ENCODE measurements at places on chromosomes 5 and 9. TPM values are rescaled to one million over a fixed set of nuclear protein-coding genes. Genes with fewer than 3 reads are reported as not detected.
A peak's percentile ranks its signal among the peaks of the same experiment; 100 is the strongest.

The RASGRF2 gene
- 3.0 TPM for polyA plus RNA-seq

The NTNG2 gene
- 0.84 TPM for polyA plus RNA-seq

The SOX30 gene
- polyA plus RNA-seq, result not detected

The NUDCD2 gene
- 3.5 TPM for polyA plus RNA-seq

The SGCD gene
- polyA plus RNA-seq, result 5.8 TPM

The DDX4 gene
- polyA plus RNA-seq, result not detected

The TPRN gene
- polyA plus RNA-seq, result 5.3 TPM

The CHSY3 gene
- 0.46 TPM for polyA plus RNA-seq

The GCNT4 gene
- polyA plus RNA-seq, result 0.46 TPM

DNA sequence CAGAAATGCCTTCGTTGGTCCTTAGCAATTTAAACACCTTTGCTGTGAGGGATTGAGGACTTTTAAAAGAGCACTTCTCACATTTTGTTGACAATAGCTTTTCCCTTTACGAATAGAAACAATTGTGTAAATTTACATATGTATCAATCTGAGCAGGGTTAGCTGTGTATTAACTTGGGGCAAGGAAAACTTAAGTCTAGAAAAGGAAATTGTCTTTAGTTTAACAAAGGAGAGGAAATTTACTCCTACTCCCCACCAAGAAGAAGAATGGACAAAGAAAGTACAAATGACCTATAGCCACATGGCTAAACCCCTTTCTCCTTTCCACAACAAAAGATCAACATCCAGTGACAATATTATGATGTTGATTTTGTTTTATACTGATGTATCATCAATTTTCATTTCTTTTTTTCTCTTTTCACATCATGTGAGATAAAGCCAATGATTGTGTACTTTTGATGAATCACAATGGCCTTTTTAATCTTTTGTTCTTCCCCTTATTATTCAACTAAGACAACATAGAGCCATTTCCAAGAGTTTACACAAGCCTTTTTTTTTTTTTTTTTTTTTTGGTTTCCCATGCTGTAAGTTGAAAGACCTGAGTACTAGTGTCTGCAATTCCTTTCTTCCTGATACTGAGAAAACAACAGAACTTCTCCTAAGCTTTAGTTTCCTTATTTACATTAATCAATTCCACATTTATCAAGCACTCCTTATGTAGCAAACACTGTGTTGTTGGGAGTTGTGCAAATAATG, 19.0 kb downstream of the FOXB2 start:
- no peak for DNase-seq
- H3K36me3 ChIP-seq, result no peaks in the 10 kb centered on the region
- H3K27me3 ChIP-seq, result no peaks in the 10 kb centered on the region
- H3K27ac ChIP-seq, result no peak overlapping the region
- no peak overlapping the region for H3K4me3 ChIP-seq

DNA sequence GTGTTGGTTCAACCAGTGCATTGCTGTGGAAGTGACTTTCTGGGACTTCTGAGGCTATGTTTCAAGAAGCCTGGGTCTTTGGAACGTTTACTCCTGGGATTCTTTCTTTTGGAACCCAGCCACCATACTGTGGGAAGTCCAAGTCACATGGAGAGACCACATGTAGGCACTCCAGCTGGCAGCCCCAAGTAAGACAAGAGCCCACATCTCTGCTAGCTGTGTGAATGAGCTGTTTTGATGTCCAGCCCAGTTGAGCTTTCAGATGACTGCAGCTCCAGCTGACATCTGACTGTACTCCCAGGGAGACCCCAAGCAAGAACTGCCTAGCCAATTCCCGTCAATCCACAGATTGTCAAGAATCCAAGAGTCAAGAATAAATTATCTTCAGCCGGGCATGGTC, 60.1 kb upstream of the SPATA31D4 start:
- H3K27ac ChIP-seq, result no peak overlapping the region
- H3K4me3 ChIP-seq, result no peak overlapping the region
- no peaks in the 10 kb centered on the region for H3K4me1 ChIP-seq
- no peak for DNase-seq
- H3K36me3 ChIP-seq, result no peaks in the 10 kb centered on the region

GRCh38 chr9:135962696-135963307, 1.6 kb upstream of the UBAC1 start:
- no peak for DNase-seq
- H3K27ac ChIP-seq, result no peak overlapping the region
- H3K4me3 ChIP-seq, result no peak overlapping the region

GRCh38 chr5:42267091-42267490, 156.1 kb upstream of the GHR start:
- no peak for DNase-seq
- no peaks in the 10 kb centered on the region for H3K4me1 ChIP-seq
- H3K27ac ChIP-seq, result no peak overlapping the region
- no peaks in the 10 kb centered on the region for H3K27me3 ChIP-seq

DNA sequence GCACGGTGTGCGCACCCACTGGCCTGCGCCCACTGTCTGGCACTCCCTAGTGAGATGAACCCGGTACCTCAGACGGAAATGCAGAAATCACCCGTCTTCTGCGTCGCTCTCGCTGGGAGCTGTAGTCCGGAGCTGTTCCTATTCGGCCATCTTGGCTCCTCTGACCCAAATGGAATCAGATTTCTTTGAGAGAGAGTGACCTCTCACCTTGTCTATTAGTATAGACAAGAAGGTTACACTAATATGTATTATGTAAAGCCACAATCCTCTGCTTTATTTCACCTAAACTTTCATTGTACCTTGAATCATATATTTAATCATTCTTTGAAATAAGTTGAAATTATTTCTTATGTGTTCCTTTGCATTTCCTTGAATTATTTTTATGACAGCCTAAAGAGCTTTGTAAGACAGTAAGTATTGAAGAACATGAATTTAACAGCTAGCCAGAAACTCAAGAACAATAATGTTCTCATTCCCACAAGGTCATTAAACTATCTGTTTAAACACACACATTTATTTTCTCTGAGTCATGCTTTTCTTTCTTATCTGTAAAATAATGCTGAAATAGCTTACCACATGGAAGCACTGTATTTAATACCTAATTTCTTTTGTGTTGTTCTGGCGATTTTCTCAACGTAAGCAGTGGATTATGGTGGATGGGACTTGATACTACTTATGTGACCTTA, 91.8 kb upstream of the DMRTA1 start:
- H3K27ac ChIP-seq, result no peak overlapping the region
- H3K4me1 ChIP-seq, result no peaks in the 10 kb centered on the region
- H3K36me3 ChIP-seq, result no peaks in the 10 kb centered on the region

GRCh38 chr9:4124266-4124665, 175.6 kb downstream of the GLIS3 start:
- H3K36me3 ChIP-seq, result no peaks in the 10 kb centered on the region
- no peak overlapping the region for H3K4me3 ChIP-seq
- no peaks in the 10 kb centered on the region for H3K27me3 ChIP-seq
- H3K4me1 ChIP-seq, result peaks cover 6% of the 10 kb centered on the region
- DNase-seq, result no peak
- H3K27ac ChIP-seq, result no peak overlapping the region

GRCh38 chr5:44002381-44002901, 386.8 kb downstream of the FGF10 start:
- peak; percentile 37 for DNase-seq
- no peak overlapping the region for H3K4me3 ChIP-seq
- H3K36me3 ChIP-seq, result no peaks in the 10 kb centered on the region
- H3K27ac ChIP-seq, result peak overlapping the region; percentile 87
- peaks cover 10% of the 10 kb centered on the region for H3K4me1 ChIP-seq

- H3K27ac ChIP-seq, result no peak overlapping the region
- peak; percentile 85 for DNase-seq
- no peaks in the 10 kb centered on the region for H3K36me3 ChIP-seq
- no peak overlapping the region for H3K4me3 ChIP-seq
- no peaks in the 10 kb centered on the region for H3K4me1 ChIP-seq
Measured at GRCh38 chr9:72022841-72023240, 37.6 kb downstream of the C9orf57 start.

- DNase-seq, result no peak
- H3K36me3 ChIP-seq, result no peaks in the 10 kb centered on the region
- H3K4me3 ChIP-seq, result no peak overlapping the region
- no peak overlapping the region for H3K27ac ChIP-seq
- peaks cover 3% of the 10 kb centered on the region for H3K4me1 ChIP-seq
Measured at GRCh38 chr9:107653263-107653821, 163.8 kb upstream of the KLF4 start.

GRCh38 chr9:112249277-112249676, 74.2 kb upstream of the SUSD1 start:
- peaks cover under 1% of the 10 kb centered on the region for H3K36me3 ChIP-seq
- DNase-seq, result peak; percentile 39
- H3K4me1 ChIP-seq, result peaks cover 3% of the 10 kb centered on the region
- H3K27me3 ChIP-seq, result no peaks in the 10 kb centered on the region

DNA sequence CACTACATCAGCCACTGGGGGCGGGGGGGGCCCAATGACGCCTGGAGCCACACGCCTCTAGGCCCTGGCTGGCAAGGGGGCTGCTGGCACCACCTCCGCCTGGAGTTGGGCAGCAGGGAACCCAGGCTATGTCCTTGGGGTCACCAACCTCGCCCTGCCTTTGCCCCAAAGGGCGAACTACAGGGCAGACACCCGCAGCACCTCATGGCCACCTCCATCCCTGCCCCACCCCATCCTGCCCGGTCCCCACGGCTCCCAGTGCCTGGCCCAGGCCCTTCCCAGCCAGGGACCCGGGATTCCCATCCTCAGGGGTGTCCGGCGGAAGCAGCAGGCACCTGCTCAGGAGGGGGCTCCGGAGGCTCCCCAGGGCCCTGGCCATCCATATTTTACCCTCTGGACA, 37.0 kb downstream of the NACC2 start:
- DNase-seq, result no peak
- H3K27me3 ChIP-seq, result no peaks in the 10 kb centered on the region
- peaks cover 26% of the 10 kb centered on the region for H3K4me1 ChIP-seq
- H3K36me3 ChIP-seq, result no peaks in the 10 kb centered on the region
- no peak overlapping the region for H3K4me3 ChIP-seq

DNA sequence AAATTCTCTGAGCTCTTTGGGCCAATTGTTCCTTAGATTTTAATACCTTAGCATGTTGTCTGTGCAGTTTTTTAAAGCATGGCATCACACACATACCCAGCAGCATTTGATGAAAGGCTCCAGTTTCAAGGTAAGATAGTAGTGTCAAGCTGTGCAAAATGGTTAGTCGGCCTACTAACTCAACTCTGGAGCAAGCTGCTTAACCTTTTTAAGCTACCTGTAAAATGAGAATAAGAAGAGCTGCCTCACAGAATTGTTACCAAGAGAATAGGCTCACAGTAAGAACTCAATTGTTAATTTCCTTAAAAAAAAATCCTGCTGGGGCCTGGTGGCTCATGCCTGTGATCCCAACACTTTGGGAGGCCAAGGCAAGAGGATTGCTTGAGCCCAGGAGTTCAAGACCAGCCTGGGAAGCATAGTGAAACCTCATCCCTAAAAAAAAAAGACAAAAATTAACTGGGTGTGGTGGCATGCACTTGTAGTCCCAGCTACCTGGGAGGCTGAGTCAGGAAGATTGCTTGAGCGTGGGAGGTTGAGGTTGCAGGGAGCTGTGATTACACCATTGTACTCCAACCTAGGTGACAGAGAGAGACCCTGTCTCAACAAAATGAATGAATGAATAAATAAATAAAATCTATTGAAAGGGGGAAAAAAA, 96.5 kb downstream of the IQGAP2 start:
- H3K36me3 ChIP-seq, result no peaks in the 10 kb centered on the region
- no peaks in the 10 kb centered on the region for H3K4me1 ChIP-seq
- peaks cover 2% of the 10 kb centered on the region for H3K27me3 ChIP-seq
- no peak overlapping the region for H3K4me3 ChIP-seq

- no peaks in the 10 kb centered on the region for H3K27me3 ChIP-seq
- H3K27ac ChIP-seq, result no peak overlapping the region
- H3K4me1 ChIP-seq, result no peaks in the 10 kb centered on the region
- no peak for DNase-seq
- no peaks in the 10 kb centered on the region for H3K36me3 ChIP-seq
Measured at GRCh38 chr9:18009902-18010301, 431.0 kb downstream of the SH3GL2 start.

GRCh38 chr9:117224695-117225094, 190.2 kb downstream of the ASTN2 start:
- DNase-seq, result no peak

- H3K4me1 ChIP-seq, result peaks cover 3% of the 10 kb centered on the region
- H3K36me3 ChIP-seq, result no peaks in the 10 kb centered on the region
- no peak within 1 kb of the TSS for H3K4me3 ChIP-seq
- peaks cover 96% of the 10 kb centered on the region for H3K27me3 ChIP-seq
- no peak for DNase-seq
- H3K27ac ChIP-seq, result no peak within 1 kb of the TSS
Measured at GRCh38 chr9:93955111-93955980, at the start of gene BARX1. Gene BARX1 (minus strand): TSS chr9:93955355. CDS start chr9:93955146, 209 bp downstream.

- H3K4me1 ChIP-seq, result peaks cover 6% of the 10 kb centered on the region
- no peak for DNase-seq
- H3K4me3 ChIP-seq, result no peak overlapping the region
- no peak overlapping the region for H3K27ac ChIP-seq
- peaks cover 1% of the 10 kb centered on the region for H3K27me3 ChIP-seq
Measured at GRCh38 chr9:34382879-34383278, 6.2 kb upstream of the MYORG start.

- no peak for DNase-seq
- H3K27ac ChIP-seq, result no peak overlapping the region
- no peaks in the 10 kb centered on the region for H3K4me1 ChIP-seq
- no peak overlapping the region for H3K4me3 ChIP-seq
- no peaks in the 10 kb centered on the region for H3K36me3 ChIP-seq
Measured at GRCh38 chr5:122507581-122507980, 195.5 kb downstream of the SNCAIP start.

- no peak overlapping the region for H3K27ac ChIP-seq
- no peak overlapping the region for H3K4me3 ChIP-seq
- no peaks in the 10 kb centered on the region for H3K27me3 ChIP-seq
Measured at GRCh38 chr9:37197158-37198038, 77.0 kb downstream of the ZCCHC7 start.

- H3K4me1 ChIP-seq, result no peaks in the 10 kb centered on the region
- H3K27me3 ChIP-seq, result no peaks in the 10 kb centered on the region
- no peak overlapping the region for H3K27ac ChIP-seq
- DNase-seq, result peak; percentile 53
- no peak overlapping the region for H3K4me3 ChIP-seq
- H3K36me3 ChIP-seq, result no peaks in the 10 kb centered on the region
Measured at GRCh38 chr9:86573886-86574285, 219.7 kb upstream of the TUT7 start.

GRCh38 chr5:175824676-175825075, 46.7 kb upstream of the CPLX2 start:
- H3K36me3 ChIP-seq, result no peaks in the 10 kb centered on the region
- no peak overlapping the region for H3K4me3 ChIP-seq
- H3K27me3 ChIP-seq, result no peaks in the 10 kb centered on the region
- no peak for DNase-seq

- H3K4me1 ChIP-seq, result peaks cover 8% of the 10 kb centered on the region
- peak overlapping the region; percentile 32 for H3K4me3 ChIP-seq
- peak; percentile 45 for DNase-seq
Measured at GRCh38 chr5:43033841-43034590, 6.1 kb downstream of the ANXA2R start.

Data from IMR-90 (cell line).